ENCODE measurements at places on chromosomes 11 and 22.
A peak's percentile ranks its signal among the peaks of the same experiment; 100 is the strongest.

GRCh38 chr22:32692371-32692770 is 109.1 kb upstream of the TIMP3 start:
- DNase-seq, result no peak

- no peak for DNase-seq
Observed at GRCh38 chr11:84193706-84194105, 907.5 kb upstream of the CCDC90B start.

- DNase-seq, result peak; percentile 42
Observed at GRCh38 chr22:43848366-43849171, 13.7 kb downstream of the SULT4A1 start.

- DNase-seq, result no peak
Observed at GRCh38 chr11:13831696-13832095, 130.8 kb upstream of the SPON1 start.

DNA sequence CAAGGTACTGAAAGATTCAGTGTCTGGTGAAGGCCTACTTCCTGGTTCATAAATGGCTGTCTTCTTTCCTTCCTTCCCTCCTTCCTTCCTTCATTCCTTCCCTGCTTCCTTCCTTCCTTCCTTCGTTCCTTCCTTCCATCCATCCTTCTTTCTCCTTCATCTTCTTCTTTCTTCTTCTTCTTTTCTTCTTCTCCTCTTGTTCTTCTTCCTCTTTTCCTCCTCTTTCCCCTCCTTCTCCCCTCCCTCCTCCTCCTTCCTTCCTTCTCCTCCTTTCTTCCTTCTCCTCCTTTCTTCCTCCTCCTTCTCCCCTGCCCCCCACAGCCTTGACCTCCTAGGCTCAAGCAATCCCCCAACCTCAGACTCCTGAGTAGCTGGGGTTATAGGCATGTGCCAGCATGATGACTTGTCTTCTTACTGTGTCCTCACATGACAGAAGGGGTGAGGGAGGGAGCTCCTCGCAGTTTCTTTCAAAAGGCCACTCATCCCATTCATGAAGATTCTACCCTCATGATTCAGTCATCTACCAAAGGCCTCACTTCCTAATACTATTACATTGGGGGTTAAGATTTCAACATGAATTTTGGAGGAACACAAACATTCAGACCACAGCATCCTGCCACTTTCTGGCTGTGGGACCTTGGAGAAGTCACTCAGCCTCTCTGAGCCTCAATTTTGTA is 22.6 kb upstream of the CCDC134 start:
- no peak for DNase-seq

GRCh38 chr22:43241138-43241597 is 54.2 kb upstream of the TTLL12 start:
- no peak for DNase-seq

DNA sequence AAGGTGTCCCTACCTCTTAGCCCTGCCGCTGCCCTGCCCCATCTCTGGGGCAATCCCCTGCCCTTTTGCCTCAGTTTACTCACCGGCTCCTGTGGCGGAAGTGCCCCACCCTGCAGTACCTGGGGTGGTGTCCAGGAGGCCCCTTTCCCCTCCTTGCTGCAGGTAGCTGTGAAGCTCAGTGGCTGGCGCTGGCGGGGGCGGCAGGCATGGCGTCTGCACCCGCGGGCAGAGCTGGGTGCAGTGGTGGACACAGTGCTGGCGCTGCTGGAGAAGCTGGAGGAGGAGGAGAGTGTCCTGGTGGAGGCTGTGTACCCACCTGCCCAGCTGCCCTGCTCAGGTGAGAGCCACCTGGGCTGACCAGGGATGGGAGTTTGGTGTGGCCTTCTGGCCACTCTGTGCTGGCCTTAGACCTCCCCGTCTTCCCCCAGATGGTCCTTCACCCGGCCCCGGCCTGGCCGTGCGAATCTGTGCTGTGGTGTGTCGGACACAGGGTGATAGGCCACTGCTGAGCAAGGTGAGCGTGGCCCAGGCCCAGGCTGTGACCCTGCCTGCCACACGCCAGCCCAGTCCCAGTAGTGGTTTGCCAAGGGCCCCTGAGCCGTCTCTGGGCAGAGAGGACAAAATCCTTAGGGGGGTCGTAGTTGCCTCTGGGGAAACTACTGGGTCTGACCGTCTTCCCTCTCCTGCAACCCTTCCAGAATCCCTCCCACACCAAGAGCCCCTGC is 4.0 kb downstream of the CARNS1 start:
- DNase-seq, result no peak

- no peak for DNase-seq
Observed at GRCh38 chr11:102799681-102800340, 1.9 kb upstream of the MMP1 start.

DNA sequence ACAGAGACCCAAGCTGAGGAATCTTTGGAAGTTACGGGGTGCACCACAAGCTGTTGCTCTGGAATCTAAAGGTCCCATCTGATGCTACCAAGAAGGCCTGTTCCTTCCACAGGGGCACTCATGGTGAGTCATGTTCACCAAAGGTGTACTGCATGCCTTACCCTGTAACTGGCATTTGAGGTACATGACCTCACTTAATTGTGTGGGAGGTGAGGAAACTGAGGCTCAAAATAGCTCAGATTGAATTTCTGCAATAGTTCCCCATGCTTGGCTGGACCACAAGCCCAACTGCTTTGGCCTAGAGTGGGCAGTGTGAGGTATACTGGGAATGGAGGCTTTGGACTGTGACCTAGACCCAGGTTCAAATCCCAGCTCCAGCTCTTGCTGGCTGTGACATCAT is 8.2 kb downstream of the MTFP1 start:
- no peak for DNase-seq

DNA sequence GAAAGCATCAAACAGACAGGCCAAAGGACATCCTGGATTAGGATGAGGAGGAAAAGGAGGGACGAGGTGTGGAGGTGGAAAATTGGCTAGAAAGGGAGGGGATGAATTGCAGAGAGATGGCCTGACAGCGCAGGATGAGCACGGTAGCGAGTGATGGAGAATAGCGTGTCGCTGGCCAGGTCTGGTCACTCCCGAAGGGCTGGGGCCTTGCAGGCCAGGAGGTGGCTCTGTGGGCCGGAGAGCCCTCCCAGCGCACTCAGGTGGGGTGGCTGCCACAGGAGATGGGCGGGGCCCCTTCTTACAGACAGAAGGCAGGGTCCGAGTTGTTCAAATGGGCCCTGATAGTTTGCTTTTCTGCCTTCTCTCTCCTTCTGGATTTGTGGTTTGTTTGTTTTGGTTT is 37.1 kb upstream of the THY1 start:
- DNase-seq, result no peak

- peak; percentile 75 for DNase-seq
Observed at GRCh38 chr22:29772170-29772641, 5.0 kb downstream of the UQCR10 start.

DNA sequence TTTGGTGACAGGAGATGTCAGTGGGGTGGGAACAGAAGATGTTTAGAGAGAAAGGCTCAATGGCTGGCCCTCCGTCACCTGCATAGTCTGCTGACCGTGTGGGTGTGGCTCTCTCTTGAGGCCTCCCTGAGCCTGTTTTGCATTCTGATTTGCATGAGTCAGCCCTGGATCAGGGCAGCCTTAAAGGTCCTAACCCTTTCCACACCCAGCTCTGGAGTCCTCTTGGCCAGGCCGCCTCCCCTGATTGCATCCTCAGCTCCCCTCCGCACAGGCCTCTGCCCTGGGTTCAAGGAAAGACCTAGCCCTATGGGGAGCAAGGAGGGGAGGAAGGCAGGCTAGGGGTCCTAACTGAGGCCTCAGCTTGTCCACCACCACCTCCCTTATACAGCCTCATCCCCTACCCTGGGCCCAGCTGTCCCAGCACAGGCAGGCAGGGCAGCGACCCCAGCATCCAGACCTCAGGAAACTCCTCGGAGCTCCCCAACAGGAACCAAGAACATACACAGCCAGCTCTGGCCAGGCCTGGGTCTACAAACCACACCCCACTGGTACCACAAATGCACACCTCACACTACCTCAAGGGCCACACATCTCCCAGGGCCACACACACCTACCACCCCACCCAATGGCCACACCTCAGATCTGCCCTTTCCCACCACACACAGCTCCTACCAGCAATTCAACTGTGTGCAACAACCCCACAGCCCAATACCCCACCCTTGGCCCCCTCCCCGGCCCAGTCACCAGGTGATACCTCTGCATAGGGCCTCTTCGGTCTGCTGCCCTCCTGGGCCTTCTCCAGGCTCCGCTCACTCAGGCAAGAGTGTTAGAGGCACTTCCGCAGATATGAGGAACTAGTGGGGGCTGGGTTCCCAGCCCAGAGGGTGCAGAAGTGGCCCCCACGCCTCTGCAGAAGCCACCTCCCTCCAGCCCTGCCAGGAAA is 13.7 kb downstream of the ARAP1 start:
- no peak for DNase-seq

- no peak for DNase-seq
Observed at GRCh38 chr11:80846979-80847378, 1406.1 kb upstream of the TENM4 start.

GRCh38 chr22:39244496-39245129 is at the start of gene PDGFB:
Gene PDGFB, minus strand, starts transcription at chr22:39244982. Its CDS starts 1,019 bp downstream, at chr22:39243963.
- peak; percentile 46 for DNase-seq

- peak; percentile 60 for DNase-seq
Observed at GRCh38 chr11:6755303-6755952, 16.3 kb downstream of the OR2AG2 start.

DNA sequence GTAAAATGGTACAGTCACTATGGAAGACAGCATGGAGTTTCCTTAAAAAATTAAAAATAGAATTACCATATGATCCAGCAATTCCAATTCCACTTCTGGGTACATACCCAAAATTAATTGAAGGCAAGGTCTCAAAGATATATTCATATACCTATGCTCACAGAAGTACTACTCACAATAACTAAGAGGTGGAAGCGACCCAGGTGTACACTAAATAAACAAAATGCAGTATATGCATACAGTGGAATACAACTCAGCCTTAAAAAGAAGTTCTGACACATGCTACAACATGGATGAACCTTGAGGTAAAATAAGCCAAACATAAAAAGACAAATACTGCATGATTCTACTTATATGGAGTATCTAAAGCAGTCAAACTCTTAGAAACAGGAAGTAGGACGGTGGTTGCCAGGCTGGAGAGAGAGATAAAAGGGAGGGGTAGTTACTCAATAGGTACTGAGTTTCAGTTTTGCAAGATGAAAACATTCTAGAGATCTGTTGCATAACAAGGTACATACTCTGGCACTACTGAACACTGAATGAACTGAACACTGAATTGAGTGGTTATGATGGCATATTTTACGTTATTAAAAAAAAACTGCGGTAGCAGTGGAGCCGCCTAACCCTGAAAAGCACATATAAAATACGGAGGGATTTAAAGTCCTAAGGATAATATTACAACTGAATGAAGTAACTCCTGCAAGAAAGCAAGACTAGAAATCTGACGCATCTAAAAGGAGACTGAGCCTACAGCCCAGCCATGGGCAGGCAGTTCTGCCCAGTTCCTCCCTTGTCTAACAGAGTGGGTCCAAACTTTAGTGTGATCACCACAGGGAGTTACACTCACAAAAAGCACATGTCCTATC is 12.8 kb downstream of the DGCR2 start:
- DNase-seq, result no peak

GRCh38 chr22:50016308-50016987 is 3.9 kb upstream of the IL17REL start:
- DNase-seq, result no peak

- DNase-seq, result no peak
Observed at GRCh38 chr22:45210991-45211390, 29.7 kb downstream of the KIAA0930 start.

- no peak for DNase-seq
Observed at GRCh38 chr11:67160872-67161783, 42.1 kb downstream of the KDM2A start.

GRCh38 chr22:44775862-44776261 is 23.5 kb downstream of the ARHGAP8 start:
- no peak for DNase-seq

GRCh38 chr11:134559602-134559962 is 147.5 kb upstream of the B3GAT1 start:
- no peak for DNase-seq

DNA sequence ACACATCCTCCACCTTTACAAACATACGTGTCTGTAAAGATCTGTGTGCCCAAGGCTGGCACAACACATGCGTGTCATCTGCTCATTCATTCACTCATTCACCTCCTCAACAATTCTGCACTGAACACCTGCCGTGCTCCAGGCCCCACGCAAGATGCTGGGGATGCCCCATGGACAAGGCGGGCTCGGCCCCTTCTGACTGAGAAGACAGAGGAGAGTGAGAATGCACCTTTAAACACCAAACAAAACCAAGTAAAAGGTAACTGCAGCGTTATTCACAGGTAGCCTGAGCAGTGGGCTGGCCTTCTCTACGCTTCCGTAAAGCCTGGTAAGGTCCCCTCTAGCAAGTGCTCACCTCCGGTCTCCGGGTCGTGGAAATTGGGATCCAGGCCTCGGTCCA is 142.8 kb downstream of the SHANK2 start:
- no peak for DNase-seq

GRCh38 chr11:66479394-66480116 is 679 bp upstream of the DPP3 start:
- DNase-seq, result peak; percentile 58

DNA sequence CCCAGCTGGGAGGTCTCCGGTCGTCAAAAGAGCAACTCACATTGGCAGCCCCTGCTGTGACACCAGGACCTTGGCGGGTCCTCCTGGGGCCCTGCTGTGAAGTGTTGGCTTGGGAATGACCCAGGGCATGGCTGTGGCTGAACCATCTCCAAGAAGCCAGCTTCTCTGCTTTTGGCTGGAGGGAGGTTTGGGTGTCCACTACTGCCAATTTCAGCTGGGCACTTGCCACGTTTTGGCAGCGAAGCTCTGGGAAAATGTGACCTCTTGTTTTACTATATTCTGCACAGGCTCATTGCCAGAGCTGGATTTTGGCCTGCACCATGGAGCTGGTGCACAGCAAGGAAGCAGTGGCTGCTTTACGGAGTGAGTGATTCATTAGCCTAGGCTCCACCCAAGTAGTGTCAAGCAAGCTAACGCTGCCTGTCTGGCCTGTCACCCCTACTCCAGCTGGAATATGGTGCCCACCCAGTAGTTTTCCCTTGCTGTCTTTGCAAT is 24.3 kb upstream of the SMCO4 start:
- peak; percentile 79 for DNase-seq

DNA sequence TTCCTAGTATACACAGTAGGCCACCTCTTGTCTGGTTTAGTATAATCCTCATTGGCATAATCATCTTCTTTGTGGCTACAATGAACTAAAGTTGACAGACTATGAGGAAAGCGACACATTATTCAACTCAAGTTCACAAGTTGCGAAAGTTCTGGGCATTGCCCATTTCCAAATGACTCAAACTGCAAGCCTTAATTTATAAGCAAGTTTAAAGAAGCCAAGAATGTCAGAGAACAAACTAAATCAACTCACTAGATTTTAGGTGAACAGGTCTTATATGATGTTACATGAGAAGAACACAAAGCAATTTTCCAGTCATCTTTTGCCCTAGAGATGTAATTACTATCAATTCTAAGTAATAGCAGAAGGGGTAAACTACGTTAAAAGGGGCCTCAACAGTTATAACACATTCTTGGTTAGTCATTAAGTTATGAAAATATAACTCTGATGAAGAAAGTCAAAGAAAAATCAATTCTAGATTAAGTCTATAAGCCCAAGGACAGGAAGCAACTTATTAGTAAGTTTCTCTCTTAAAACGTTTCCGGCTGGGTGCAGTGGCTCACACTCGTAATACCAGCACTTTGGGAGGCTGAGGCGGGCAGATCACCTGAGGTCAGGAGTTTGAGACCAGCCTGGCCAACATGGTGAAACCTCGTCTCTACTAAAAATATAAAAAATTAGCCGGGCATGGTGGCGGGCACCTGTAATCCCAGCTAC is 21.5 kb downstream of the PICALM start:
- DNase-seq, result no peak

GRCh38 chr11:126817096-126817495 is 183.5 kb downstream of the KIRREL3 start:
- no peak for DNase-seq

All from astrocyte of the hippocampus (primary cell).